ENCODE measurements at places on chromosomes 7 and 10. TPM values are rescaled to one million over a fixed set of nuclear protein-coding genes. Genes with fewer than 3 reads are reported as not detected.

The KIAA1217 gene
- 3.9 TPM for total RNA-seq

The MCM10 gene
- total RNA-seq = 64.6 TPM

GRCh38 chr10:128835361-128835760 lies 631.7 kb upstream of the MGMT start:
- no peak for DNase-seq

GRCh38 chr7:45663167-45663921 lies 89.2 kb downstream of the ADCY1 start:
- peak; percentile 52 for DNase-seq

DNA sequence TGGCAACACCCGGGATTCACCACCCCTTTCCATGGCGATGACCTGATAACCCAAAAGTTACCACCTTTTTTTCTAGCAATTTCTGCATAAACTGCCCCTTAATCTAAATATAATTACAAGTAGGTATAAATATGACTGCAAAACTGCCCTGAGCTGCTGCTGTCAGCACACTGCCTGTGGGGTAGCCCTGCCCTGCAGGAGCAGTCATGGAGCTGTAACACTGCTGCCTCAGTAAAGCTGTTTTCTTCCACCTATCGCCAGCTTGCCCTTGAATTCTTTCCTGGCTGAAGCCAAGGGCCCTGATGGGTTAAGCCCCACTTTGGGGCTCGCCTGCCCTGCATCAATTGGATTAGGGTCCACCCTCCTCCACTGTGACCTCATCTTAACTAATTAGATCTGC lies 368.8 kb downstream of the SFMBT2 start:
- DNase-seq = no peak

DNA sequence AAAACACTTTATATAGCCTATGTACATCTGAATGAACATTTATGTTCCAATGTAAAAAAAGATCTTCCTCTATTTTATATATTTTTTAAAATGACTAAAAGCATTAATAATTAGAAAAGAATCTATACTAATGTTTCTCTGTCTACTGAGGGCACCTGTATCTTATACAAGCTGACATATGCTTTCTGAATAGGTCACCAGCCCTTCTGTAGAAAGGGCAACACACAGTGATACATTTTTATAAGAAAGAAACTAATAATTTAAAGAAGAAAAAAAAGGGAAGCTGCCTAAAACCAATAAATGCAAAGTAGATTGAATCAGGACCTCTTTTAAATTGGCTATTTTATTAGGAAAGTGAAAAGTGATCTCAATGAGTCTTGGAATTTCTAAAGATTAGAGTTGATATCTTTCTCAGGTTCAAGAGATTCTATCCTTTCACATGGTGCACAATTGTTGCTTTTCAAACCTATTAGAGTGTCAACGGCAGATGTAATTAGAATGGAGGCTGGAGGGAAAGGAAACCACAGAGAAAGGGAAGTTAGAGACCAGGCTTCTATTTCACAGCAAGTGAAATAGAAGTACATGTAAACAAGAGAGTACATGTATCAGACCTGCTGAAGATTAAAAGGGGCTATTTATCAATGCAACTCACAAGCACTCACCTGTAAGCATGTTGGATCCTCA lies 6.3 kb downstream of the MTPN start:
- no peak for DNase-seq
